ENCODE measurements at places on chromosomes 3 and 15.

DNA sequence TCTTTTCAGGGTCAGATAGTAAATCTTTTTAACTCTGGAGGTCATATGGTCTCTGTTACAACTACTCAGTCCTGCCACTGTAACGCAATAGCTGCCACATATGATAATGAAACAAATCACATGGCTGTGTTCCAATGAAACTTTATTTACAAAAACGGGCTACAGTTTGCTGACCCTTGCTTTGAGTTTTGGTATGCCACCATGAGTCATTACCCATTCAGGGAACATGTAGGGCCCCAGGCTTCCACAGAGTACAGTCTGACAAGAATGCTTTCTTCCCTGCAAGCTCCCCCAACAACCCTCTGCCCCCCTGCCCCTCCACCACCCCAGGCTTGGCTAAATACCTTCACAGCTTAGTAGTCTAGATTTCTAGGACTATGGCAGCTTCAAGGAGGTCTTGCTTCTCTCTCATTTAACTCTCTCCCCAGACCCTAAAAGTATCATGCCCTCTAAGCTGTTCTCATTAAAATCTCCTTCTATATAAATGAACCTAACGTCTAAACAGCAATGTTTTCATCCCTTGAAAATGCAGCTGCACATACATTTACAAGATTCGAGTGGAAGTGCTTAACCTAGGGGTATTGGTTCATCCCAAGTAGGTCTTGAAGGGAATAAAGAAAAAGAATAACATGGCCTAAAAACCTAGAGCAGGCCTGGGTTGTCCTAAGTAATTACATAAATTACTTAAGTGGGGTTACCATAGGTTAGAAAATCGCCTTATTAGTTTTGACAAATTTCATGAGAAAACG lies 117.8 kb upstream of the PRICKLE2 start:
- DNase-seq: no peak

GRCh38 chr15:67839499-67839928 lies 331 bp downstream of the RNU6-1 start:
- peak; percentile 66 for DNase-seq

DNA sequence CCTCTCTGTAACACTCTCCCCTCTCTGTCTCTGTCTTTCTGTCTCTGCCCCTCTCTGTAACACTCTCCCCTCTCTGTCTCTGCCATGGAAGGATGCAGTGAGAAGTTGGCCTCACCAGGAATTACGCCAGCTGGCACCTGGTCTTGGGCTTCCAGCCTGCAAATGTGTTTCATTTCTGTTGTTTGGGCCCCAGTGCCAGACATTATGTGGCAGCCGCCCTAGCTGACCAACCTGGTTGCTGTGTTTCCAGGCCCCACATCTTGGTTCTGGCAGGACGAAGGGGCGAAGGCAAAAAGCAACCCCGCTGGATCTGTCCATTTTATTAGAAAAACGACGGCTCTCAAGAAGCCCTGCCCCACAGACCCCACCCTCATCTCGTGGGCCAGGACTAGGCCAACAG lies 5.2 kb upstream of the ZXDC start:
- no peak for DNase-seq

GRCh38 chr15:80977627-80978036 lies 12.0 kb downstream of the MESD start:
- peak; percentile 60 for DNase-seq
